T-helper 17 cell (primary cell): ENCODE measurements at places on chromosomes 1 and 21. TPM values are rescaled to one million over a fixed set of nuclear protein-coding genes. Genes with fewer than 3 reads are reported as not detected.
A peak's percentile ranks its signal among the peaks of the same experiment; 100 is the strongest.

The CELA2B gene
- total RNA-seq, result not detected

The RYR2 gene
- 0.05 TPM for total RNA-seq

The ACKR1 gene
- not detected for total RNA-seq

The FCRL1 gene
- 22.4 TPM for total RNA-seq

The GBP3 gene
- total RNA-seq, result 18.3 TPM

- no peak for DNase-seq
- peaks cover 5% of the 10 kb centered on the region for H3K27me3 ChIP-seq
- peaks cover 3% of the 10 kb centered on the region for H3K4me1 ChIP-seq
- peaks cover 7% of the 10 kb centered on the region for H3K36me3 ChIP-seq
Observed at GRCh38 chr1:169563650-169564049, 22.6 kb downstream of the F5 start.

DNA sequence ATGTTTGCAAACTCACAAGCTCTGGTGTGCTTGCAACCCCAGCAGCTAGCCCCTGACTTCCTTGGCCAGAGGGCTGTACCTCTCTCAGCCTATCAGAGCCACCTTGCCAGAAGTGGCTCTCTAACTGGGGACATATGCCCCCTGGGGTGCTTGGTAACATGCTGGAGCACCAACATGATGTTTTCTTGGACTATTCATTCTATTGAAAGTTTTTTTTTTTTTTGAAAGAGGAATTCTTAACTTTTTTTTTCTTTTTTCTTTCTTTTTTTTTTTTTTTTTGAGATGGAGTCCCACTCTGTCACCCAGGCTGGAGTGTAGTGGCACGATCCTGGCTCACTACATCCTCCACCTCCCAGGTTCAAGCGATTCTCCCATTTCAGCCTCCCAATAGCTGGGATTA lies 14.7 kb upstream of the CAPN8 start:
- H3K4me1 ChIP-seq, result no peaks in the 10 kb centered on the region
- H3K36me3 ChIP-seq, result peaks cover 9% of the 10 kb centered on the region
- DNase-seq, result no peak
- no peak overlapping the region for H3K27ac ChIP-seq

DNA sequence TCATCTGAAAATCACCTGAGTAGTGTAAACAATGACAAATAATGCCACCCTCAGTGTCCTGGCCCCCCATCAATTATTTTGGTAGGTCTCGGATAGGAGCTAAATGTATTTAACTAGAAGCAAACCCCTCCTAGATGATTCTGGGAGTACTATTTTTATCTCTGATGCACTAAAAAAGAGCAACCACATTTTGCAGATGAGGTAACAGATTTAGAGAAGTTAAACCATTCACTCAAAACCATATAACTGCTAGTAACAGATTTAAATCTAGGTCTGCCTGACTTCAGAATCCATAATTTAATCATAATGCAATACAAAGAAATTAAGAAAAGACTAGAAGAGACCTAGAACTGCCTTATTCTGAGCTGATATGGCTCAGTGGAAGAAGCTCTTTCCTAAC lies 17.3 kb upstream of the PTCH2 start:
- DNase-seq, result no peak
- peaks cover 2% of the 10 kb centered on the region for H3K4me1 ChIP-seq
- H3K27ac ChIP-seq, result no peak overlapping the region
- no peaks in the 10 kb centered on the region for H3K27me3 ChIP-seq

- peaks cover 26% of the 10 kb centered on the region for H3K27me3 ChIP-seq
- no peak overlapping the region for H3K27ac ChIP-seq
- no peak for DNase-seq
- H3K36me3 ChIP-seq, result peaks cover 4% of the 10 kb centered on the region
- H3K4me3 ChIP-seq, result peak overlapping the region; percentile 76
Observed at GRCh38 chr1:21936366-21937031, 611 bp downstream of the HSPG2 start.

GRCh38 chr1:185532856-185533255 lies 201.3 kb upstream of the HMCN1 start:
- no peak overlapping the region for H3K27ac ChIP-seq

DNA sequence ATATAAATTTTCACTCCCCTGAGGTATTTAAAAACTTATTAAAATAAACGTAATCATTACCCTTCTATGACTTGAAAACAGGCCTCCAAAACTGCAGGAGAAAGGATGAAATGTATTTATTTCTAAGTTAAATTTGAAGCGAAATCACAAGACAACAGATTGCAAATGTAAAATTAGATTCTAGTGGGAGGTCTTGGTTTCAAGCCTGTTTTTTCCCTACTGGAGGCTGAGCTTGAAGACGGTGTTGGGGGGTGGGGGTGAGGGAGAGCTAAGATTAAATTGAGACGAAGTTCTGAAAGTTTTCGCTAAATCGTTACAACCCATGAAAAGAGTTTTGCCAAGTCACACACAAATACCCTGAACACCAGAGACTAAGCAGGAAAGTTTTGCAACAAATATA lies 68.2 kb downstream of the TIAM1 start:
- peaks cover 2% of the 10 kb centered on the region for H3K36me3 ChIP-seq
- H3K4me1 ChIP-seq, result peaks cover 13% of the 10 kb centered on the region
- H3K27ac ChIP-seq, result no peak overlapping the region
- no peak overlapping the region for H3K4me3 ChIP-seq
- no peak for DNase-seq
- no peaks in the 10 kb centered on the region for H3K27me3 ChIP-seq

DNA sequence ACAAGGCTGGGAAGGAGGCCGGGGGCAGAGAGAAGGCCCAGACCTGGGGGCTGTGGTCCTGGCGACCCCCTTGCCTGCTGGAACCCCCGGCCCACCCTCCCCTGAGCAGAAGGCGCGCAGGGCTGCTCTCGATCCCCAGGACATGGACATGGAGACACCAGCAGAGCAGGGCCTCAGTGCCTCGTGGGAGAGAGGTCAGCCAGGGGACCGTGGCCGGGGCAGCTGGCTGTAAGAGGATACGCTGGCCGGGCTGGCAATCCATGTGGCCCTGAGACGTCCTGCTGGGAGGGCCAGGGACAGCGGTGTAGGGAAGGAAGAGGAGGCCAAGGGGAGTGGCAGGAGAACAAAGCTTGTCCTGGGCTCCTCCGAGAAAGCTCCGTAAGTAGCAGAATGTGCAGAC lies 132.2 kb downstream of the CASZ1 start:
- H3K27ac ChIP-seq, result no peak overlapping the region
- H3K4me3 ChIP-seq, result no peak overlapping the region
- DNase-seq, result no peak
- peaks cover 4% of the 10 kb centered on the region for H3K4me1 ChIP-seq
- H3K27me3 ChIP-seq, result no peaks in the 10 kb centered on the region

GRCh38 chr1:45589861-45590260 lies 6.0 kb downstream of the NASP start:
- H3K36me3 ChIP-seq, result no peaks in the 10 kb centered on the region
- H3K4me1 ChIP-seq, result peaks cover 27% of the 10 kb centered on the region
- no peak overlapping the region for H3K4me3 ChIP-seq
- H3K27me3 ChIP-seq, result no peaks in the 10 kb centered on the region
- DNase-seq, result no peak

- peaks cover 16% of the 10 kb centered on the region for H3K4me1 ChIP-seq
- DNase-seq, result no peak
- H3K27me3 ChIP-seq, result peaks cover 9% of the 10 kb centered on the region
- peaks cover 2% of the 10 kb centered on the region for H3K36me3 ChIP-seq
- H3K27ac ChIP-seq, result peak overlapping the region; percentile 2
Observed at GRCh38 chr1:232909752-232910151, 40.7 kb upstream of the NTPCR start.

GRCh38 chr1:195608883-195609282 lies 999.4 kb downstream of the KCNT2 start:
- no peak overlapping the region for H3K4me3 ChIP-seq
- H3K27me3 ChIP-seq, result no peaks in the 10 kb centered on the region
- no peaks in the 10 kb centered on the region for H3K4me1 ChIP-seq

DNA sequence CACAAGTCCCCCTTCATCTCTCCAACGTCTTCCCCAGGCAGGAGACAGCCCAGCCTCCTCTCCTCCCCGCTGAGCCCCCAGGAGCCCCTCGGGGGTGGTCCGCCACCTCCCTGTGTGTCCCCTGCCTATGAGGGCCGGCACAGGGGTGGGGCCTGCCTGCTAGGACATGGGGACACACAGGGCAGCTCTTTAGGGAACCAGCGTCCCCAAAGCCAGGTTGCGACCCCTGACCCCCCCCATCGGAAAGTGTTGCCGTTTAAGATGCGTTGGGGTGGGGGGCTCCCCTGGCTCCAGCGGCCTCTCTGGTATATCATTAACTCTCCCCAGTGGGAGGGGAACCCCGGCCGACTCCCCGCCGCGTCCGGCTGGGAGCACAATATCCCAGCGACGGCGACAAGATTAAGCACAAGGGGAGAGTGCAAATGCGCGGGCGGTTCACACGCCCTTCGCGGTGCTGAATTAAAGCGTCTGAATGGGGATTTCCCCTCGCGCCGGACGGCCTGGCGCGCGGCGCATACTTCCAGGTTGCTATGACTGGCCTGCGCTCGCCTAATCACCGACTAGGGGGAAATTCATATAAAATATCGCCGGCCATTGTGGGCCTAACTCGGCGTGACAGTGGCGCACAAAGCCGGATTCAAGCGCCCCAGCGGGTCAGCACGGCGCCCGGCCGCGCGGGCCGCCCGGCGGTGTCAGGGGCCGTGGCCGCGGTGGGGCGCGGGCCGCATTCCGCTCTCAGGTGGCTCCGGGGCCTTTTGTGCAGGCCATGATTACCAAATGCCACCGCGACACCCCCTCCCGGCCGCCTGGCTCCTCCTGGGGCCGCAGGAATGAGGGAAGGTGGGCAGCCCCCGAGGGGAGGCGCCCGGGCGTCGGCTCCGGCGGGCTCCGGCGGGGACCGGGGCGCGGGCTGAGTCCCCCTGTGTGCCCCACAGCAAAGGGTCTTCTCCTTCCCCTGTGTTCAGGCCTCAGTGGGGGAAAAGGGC lies 30.9 kb downstream of the WNT3A start:
- H3K36me3 ChIP-seq, result no peaks in the 10 kb centered on the region
- peak overlapping the region; percentile 13 for H3K4me3 ChIP-seq
- no peak for DNase-seq
- H3K4me1 ChIP-seq, result no peaks in the 10 kb centered on the region

DNA sequence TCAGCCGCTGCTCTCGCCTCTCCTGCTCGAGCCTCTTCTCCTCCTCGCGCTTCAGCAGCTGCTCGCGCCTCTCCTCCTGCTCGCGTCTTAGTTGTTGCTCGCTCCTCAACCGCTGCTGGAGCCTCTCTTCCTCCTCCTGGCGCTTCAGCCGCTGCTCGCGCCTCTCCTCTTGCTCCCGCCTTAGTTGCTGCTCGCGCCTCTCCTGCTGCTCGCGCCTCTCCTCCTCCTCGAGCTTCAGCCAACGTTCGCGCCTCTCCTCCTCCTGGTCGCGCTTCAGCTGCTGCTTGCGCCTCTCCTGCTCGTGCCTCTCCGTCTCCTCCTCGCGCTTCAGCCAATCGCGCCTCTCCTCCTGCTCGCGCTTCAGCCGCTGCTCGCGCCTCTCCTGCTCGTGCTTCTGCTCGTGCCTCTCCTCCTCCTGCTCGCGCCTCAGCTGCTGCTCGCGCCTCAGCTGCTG lies 3.7 kb downstream of the TCHH start:
- peaks cover 9% of the 10 kb centered on the region for H3K27me3 ChIP-seq
- H3K4me1 ChIP-seq, result peaks cover 4% of the 10 kb centered on the region
- H3K36me3 ChIP-seq, result peaks cover 6% of the 10 kb centered on the region
- H3K27ac ChIP-seq, result no peak overlapping the region
- DNase-seq, result no peak

DNA sequence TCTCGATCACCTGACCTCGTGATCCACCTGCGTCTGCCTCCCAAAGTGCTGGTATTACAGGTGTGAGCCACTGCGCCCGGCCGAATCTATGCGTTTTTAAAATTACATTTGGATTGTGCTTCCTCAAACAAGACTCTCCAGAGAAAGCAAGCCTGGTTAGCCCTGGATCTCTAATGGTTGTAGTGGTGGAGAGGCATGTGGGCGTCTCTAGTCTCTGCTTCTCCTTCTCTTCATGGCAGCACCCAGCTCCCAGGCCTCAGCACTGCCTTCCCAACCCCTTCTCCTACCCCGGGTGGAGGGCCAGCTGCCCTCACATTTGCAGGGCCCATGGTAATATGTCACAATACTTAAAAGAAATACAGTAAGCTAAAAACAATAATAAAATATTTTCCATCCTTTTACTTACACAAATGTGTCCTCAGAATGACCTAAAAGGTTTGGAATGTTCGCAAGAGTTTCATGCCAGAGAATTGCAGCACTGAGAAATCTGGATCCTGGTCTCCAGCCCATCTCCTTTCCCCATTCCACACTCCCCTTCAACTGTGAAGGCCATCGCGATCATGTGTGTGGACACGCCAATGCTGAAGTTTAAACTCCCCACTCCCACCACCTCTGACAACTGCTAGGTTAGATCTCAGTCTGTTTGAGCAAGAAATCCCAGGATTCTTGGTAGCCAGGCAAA lies 7.0 kb downstream of the OR14I1 start:
- H3K27me3 ChIP-seq, result peaks cover 25% of the 10 kb centered on the region
- no peak for DNase-seq
- no peak overlapping the region for H3K4me3 ChIP-seq
- peaks cover 3% of the 10 kb centered on the region for H3K36me3 ChIP-seq
- H3K4me1 ChIP-seq, result peaks cover 5% of the 10 kb centered on the region

DNA sequence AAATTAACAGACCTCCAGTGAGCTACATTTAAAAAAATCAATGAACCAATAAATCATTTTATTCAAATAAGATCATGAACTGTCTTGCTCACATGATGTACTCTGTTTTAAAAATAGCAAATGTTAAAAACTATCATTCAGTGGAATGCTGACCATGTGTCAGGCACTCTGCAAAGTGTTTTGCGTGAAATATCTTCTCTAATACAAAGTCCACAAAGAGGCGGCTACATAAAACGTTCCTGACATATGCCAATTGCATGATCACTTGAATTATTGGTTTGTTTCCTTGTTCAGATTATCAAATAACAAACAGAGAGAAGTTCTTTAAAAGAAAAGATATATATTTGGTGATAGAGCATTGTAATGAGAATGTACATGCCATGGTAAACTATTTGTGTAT lies 10.7 kb downstream of the FMO2 start:
- H3K4me1 ChIP-seq, result no peaks in the 10 kb centered on the region
- DNase-seq, result no peak
- no peaks in the 10 kb centered on the region for H3K36me3 ChIP-seq
- H3K27ac ChIP-seq, result no peak overlapping the region
- H3K27me3 ChIP-seq, result peaks cover 11% of the 10 kb centered on the region

DNA sequence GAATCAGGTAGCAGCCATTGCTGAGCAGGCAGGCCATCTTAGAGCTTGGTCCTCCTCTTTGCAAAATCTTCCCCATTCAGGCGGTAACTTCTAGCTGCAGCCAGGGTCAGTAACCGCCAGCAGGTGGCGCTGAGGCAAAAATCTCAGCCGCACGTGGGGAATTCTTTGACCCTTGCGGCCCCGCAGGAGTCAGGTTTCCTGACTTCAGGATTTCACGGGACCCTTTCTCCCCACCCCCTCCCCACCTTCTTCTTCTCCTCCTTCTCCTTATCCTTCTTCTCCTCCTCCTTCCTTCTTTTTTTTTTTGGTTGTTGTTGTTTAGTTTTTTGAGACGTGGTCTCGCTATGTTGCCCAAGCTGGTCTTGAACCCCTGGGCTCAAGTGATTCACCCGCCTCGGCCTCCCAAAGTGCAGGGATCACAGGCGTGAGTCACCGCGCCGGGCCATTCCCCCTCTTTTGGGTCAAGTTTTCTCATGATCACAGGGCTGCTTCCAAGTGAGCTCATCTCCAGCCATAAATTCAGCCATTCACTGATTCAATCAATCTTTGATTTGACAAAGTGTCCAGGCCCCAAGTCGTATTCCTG lies 33.4 kb upstream of the TENT5B start:
- H3K27ac ChIP-seq, result no peak overlapping the region
- H3K36me3 ChIP-seq, result no peaks in the 10 kb centered on the region
- DNase-seq, result peak; percentile 50
- peaks cover 5% of the 10 kb centered on the region for H3K27me3 ChIP-seq
